ENCODE measurements at places on chromosomes 7 and 10.

GRCh38 chr7:125112850-125113249 is 183.2 kb upstream of the POT1 start:
- DNase-seq = no peak

- DNase-seq = no peak
Measured at GRCh38 chr7:41239596-41239995, 463.3 kb downstream of the INHBA start.

- no peak for DNase-seq
Measured at GRCh38 chr7:51569581-51569980, 253.0 kb upstream of the COBL start.

GRCh38 chr10:19385846-19386450 is 337.3 kb downstream of the MALRD1 start:
- DNase-seq = no peak

- no peak for DNase-seq
Measured at GRCh38 chr7:34322841-34323240, 335.2 kb upstream of the NPSR1 start.

- DNase-seq = no peak
Measured at GRCh38 chr7:134248196-134248595, 68.5 kb downstream of the SLC35B4 start.

DNA sequence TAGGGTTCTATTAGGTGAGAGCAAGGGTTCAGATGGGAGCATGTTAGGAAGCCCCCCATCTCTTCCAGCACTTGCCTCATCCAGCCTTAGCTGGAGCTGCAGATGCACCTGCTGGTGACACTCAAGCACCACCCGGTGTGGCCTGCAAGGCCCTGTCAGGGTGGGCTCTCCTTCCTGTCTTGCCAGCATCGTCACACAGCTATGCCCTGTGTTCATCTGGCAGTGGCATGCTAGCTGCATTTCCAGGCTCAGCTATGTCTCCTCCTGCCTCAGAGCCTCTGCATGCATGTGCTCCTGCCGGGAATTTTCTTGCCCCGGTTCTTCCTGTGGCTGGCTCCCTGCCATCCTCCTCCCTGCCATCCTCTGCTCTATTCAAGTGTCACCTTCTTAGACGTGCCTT is 129.7 kb upstream of the KLF6 start:
- no peak for DNase-seq

Measured in nucleus accumbens (tissue), 56 donors.